B cell (primary cell): ENCODE measurements at places on chromosomes 12 and 14.

- DNase-seq = no peak
These were observed 426.3 kb downstream of the AACS start for GRCh38 chr12:125491553-125491952.

DNA sequence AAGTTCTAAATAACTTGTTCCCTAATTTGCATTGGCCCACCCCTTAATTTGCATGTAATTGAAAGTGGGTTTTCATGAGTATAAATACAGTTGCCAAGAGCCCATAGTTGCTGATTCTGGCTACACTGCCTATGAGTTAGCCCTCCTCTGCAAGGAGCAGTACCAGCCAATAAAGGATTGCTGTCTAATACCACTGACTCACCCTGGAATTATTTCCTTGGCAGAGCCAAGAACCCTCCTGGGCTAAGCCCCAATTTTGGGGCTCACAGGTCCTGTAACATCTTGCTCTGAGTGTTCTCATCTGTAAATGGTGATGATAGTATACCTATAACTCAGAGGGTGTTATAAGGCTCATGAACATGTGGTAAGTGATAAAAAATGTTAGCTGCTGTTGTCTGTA lies 6.8 kb downstream of the TTC8 start:
- DNase-seq = no peak

DNA sequence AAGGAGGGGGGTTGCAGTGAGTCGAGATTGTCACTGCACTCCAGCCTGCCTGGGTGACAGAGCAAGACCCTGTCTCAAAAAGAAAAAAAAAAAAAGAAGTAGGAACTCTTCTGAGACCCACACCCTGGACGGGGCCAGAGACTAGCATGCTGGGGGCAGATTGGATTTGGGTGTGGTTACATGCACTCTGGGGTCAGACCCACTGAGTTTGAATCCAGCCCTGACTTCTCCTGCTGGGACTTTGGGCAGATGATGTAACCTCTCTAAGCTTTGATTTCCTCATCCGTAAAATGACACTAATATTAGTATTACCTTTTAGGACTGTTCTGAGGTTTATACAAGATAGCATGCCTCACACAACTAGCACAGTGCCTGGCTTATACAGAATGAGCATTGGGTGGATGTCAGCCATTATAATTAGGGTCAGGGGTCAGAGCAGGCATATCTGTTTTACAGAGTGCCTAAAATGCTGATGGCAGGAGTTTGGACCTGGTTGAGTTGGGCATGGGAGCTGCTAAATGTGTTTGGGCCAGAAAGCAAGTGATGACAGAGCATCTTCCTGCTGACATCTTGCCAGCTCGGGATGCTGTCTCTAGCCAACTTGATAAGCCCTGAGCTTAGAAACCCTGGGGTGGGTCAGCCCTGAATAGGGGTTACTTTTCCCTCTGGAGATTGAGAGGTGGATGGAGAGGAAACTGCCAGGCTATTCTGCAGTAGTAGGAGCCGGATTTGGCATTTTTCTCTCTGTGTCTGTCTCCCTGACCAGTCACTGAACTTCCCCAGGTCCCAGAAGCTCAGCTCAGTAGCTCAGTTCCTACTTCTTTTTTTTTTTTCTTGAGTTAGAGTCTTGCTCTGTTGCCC lies 15.5 kb downstream of the TPCN1 start:
- no peak for DNase-seq

DNA sequence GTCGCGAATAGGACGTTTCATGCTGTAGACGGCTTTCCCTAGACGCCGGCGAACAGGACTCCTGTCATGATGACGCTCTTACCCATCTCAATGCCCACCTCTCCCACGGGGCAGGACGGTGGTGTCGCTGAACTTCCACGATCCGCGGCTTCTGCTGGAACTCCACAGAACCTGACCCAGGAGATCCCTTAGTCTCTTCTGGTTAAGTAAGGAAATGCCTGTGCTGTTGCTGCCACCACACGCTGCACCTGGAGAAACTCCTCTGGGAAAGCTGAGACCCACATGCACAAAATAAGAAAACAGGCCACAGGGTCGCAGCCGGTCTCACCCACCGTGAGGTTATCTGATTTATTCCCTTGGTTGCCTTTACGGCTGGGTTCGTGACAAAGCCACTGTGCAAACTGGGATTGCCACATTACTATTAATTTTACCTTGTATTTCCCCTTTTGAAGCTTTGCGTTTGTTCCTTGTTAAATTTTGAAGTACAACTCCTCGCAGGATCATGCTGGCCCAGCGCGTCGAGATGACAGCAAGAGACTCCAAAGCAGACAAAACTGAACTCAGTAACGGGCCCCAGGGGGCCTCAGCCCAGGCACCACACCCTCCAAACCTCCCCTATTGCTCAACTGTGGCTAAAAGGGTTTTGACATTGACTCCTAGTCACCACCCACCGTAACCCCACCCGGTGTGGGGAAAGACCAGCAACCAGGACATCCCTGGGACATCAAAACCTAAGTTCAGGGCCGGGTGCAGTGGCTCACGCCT lies 9.2 kb upstream of the MMP17 start:
- DNase-seq = peak; percentile 37

- DNase-seq = no peak
These were observed 5.8 kb upstream of the SLC6A13 start for GRCh38 chr12:268483-268840.

DNA sequence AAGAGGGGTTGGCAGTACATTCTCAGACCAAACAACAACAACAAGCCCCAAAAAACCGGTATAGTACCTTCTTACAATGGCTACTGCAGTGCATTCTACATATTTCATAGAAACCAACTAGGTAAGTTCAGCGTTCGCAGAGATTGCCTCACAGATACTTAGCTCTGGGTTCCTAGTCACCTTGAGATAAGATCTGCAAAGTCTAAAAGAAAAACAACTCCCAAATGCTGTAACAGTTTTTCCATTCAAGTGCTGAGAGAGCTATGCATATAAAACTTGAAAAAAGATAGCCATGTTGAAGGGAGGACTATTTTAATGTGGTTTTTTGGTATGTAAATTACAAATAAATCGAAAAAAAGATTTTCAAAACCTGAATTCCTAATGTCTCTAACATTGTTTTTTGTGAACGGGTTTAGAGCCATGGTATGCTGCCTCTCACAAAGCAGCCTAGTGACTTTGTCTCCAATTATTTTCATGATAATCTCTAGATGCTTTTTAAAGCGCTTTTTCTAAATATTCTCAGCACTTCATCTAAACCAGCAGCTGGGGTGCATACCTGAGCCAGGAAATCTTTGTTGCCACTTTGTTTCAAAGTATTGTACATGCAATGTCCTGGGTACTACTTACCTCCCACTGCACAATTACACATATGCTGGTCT lies 56.6 kb upstream of the CRACR2A start:
- DNase-seq = no peak

GRCh38 chr12:15754233-15754632 lies 35.0 kb downstream of the EPS8 start:
- DNase-seq = no peak

- DNase-seq = no peak
These were observed 7.5 kb downstream of the MAP3K9 start for GRCh38 chr14:70801836-70802235.

DNA sequence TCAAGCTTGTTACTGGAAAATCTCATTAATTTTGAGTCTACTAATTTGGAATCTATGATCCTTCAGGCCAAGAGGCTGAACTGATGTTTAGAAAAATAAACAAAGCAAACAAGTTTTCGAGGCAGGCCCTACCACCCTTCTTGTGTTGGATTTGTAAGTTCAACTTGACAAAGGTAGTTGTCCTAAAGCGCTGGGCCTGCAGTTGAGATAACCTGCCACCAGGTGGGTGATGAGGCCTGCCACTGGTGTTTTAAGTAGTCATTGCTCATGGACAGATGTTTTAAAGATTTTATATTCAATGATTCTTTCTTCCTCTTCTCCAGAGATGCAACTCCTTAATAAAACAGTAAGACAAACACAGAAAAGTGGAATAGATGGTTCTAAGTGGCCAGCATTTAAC lies 19.4 kb downstream of the ACVRL1 start:
- DNase-seq = peak; percentile 46
